ENCODE measurements at places on chromosomes 11 and 22.

DNA sequence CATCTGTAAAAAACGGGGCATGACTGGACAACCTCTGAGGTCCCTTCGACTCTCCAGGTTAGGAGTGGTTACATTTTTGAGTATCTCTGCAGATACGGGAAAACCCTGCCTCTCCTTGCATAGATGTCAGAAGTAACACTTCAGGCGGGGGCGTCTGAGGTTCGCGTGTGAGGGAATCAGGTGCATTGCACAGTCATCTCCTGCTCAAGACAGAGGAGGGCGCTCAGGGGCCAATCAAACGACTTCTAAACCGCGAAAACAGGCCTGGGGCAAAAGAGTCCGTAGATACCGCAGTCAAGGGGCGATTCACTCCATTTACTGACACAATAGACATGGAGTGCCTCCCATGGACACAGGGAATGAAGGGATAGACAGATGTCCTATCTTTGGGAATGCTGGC is 31.7 kb downstream of the KIRREL3 start:
- DNase-seq = no peak

DNA sequence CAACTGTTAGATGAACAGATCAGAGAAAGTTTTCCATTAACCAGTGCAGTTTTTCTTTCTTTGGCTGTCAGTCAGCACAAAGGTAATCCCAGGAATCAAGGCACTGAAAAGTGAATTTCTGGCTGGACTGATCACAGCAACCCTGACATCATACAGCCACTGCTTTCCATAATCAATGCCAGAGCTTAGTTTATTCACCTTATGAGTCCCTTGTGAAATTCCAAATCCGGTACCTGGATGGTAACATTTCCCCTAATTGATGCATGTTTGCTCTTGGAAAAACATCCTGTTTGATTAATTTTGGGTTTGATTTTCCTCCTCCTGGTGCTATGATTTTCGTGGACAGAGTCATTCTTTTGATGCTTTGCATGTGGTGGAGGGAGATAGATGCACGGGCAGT is 319.8 kb downstream of the INSC start:
- DNase-seq = no peak

- DNase-seq = no peak
Measured at GRCh38 chr11:67054346-67054835, 2.3 kb upstream of the RHOD start.

GRCh38 chr11:125946712-125947418 is 1.0 kb downstream of the VSIG10L2 start:
- no peak for DNase-seq

DNA sequence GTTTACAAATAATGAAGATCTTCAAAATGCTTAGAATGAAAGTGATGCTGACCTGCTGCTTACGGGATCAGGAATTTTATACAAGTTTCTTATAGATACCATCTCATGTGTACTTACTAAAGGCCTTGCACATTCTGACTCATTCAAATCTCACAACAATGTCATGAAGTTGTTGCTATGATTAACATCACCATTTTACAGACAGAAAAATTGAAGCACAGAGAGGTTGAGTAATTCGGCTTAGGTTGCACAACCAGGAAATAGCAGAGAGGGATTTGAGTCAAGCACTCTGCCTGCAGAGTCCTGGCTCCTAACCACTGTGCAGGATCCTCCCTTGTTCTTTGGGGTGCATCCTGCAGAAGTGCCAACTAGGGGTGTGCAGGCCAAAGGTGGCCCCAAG is 471.9 kb downstream of the MIAT start:
- no peak for DNase-seq

- DNase-seq = no peak
Measured at GRCh38 chr11:117005758-117006157, 92.5 kb downstream of the SIK3 start.

DNA sequence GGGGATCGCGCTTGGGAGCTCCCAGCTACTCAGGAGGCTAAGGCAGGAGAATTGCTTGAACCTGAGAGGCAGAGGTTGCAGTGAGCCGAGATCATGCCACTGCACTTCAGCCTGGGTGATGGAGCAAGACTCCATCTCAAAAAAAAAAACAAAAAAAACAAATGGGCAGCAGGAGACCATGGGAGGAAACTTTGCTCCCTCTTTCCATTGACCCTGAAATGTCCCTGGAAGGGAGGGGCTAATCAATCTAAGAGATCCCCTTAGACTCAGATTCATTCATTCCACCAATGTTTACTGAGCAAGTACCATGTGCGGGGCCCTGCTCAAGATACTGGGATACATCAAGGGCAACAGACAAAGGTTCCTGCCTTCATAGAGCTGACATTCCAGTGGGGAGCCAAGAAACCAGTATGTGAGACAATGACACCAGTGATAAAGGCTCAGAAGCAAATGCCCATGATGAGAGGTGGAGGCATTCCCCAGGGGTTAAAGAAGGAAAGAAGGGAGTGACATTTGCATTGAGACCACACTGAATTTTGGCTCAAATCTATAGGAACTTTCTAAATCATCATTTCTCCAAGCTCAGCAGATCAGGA is 37.7 kb upstream of the TFIP11 start:
- DNase-seq = no peak

GRCh38 chr11:134942681-134943080 is 530.6 kb upstream of the B3GAT1 start:
- no peak for DNase-seq

DNA sequence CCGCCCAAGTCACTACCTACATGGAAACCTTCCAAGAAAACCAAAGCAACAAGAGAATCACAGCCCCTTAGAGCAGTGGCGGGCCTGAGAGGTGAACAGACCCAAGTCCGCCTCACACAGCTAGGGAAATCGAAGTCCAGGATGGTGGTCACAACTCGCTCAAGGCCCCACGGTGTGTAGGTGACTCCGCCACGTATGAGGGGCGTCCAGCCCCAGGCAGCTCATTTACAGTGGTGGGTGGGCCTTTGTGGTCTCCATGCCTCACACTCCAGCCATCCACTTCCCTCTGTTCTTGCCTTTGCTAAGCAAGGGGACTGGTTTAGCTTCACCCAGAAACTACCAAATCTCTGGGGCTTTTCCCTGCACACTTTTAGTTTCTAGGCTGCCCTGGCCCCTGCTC is 9.7 kb upstream of the TCF20 start:
- DNase-seq = no peak

DNA sequence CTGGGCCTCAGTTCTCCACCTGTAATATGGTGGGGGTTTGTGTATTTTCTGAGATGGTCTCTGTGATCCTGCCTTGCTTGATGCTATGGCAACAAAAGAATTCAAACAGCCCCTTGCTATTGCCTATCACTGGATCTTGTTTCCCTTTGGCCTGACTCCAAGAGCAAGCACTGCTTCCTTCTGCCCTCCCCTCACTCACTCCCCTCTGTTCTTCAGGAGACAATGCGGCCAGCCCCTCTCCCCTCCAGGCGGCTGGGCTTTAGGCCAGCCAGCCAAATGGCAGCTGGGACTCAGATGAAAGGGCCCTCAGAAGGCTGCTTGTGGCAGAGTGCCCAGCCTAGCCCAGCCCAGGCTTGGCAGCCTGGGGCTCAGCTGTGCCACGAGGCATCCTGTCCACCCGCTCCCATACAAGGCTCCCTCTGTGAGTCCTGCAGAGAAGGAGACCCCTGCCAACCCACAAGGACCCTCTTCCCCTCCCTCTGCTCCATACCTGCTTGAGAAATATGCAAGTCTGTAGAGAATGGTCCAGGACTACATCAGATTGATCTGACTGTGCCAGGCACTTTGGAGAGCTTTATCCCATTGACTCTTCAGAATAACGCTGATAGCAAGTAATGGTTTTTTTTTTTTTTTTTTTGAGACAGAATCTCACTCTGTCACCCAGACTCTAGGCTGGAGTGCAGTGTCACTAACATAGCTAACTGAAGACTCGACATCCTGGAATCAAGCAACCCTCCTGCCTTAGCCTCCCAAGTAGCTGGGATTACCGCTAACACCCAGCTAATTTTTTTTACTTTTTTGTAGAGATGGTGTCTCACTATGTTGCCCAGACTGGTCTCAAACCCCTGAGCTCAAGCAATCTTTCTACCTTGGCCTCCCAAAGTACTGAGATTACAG is 7.6 kb upstream of the KCTD14 start:
- DNase-seq = peak; percentile 90

DNA sequence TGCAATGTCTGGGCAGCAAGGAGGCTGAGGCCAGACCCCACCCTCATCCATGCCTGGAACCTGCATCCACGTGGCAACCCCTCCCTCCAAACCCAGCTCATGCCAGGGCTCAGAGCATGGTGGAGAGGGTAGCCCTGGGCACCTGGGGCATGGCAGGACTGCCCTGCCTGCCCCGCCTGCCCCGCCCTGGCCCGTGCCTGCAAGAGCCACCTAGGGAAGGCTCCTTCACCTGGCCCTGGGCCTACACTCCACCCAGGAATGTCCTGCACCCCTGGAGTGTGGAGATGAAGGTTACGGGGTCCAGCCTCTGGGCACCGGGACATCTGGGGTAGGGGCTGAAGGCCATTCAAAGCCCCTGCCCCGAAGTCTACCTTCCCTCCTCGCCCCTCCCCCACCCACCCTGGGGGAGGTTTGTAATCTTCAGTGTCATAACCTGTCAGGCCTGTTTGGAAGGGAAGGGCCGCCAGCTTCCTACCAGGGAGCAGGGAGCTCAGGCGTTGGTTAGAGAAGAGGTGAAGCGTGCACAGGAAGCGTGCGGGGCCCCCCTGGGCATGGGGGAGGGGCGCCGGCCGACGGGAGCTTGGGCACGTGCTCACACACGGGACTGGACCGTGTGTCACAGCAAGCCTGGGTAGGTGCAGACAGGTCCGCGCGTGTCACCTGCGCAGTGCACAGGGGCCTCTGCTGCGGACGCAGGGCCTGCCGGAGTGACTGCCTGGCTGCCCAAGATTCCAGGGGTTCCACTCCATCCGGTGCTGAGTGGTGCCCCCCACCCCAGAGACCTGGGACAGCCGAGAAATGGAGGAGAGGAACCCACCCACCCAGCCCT is 30.7 kb upstream of the TH start:
- peak; percentile 61 for DNase-seq

GRCh38 chr11:48107188-48107704 is 109.4 kb upstream of the OR4B1 start:
- no peak for DNase-seq

GRCh38 chr22:49404576-49405241 is 423.0 kb downstream of the BRD1 start:
- peak; percentile 37 for DNase-seq

GRCh38 chr22:33958741-33959140 is 38.5 kb upstream of the LARGE1 start:
- DNase-seq = no peak

GRCh38 chr11:120326845-120327281 is 1.8 kb downstream of the TLCD5 start:
- DNase-seq = no peak

- no peak for DNase-seq
Measured at GRCh38 chr22:49492741-49493251, 334.9 kb downstream of the BRD1 start.

- DNase-seq = no peak
Measured at GRCh38 chr11:97683733-97684132, 1293.9 kb downstream of the JRKL start.

GRCh38 chr11:71302534-71302909 is 50.1 kb upstream of the SHANK2 start:
- no peak for DNase-seq

DNA sequence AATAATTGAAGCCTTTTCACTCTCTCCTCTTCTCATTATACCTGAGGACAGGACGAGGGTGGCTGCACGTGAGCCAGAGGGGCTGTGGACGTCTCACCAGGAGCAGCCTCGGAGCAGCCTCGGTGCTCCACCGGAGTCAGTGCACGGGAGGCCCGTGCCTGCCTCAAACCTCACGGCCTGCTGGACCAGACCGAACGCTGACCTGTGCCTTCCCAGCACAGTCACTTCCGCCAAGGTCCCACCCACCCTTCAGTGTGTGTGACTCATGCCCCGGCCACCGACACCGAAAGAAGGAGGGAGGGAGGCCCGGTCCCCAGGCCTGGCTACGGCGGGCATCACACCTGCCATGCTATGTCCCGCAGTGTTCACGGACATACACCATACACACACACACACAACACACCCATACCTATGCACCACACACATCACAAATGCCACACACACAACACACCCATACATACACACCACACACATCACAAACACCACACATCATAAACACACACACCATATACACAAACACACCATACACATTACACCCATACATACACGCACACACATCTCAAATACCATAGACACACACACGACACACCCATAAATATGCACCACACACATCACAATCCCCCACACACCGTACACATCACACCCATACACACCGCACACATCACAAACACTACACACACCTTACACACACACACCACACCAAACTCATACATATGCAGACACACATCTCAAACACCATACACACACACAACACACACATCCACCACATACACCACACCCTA is 1506.5 kb downstream of the TBC1D22A start:
- DNase-seq = no peak

DNA sequence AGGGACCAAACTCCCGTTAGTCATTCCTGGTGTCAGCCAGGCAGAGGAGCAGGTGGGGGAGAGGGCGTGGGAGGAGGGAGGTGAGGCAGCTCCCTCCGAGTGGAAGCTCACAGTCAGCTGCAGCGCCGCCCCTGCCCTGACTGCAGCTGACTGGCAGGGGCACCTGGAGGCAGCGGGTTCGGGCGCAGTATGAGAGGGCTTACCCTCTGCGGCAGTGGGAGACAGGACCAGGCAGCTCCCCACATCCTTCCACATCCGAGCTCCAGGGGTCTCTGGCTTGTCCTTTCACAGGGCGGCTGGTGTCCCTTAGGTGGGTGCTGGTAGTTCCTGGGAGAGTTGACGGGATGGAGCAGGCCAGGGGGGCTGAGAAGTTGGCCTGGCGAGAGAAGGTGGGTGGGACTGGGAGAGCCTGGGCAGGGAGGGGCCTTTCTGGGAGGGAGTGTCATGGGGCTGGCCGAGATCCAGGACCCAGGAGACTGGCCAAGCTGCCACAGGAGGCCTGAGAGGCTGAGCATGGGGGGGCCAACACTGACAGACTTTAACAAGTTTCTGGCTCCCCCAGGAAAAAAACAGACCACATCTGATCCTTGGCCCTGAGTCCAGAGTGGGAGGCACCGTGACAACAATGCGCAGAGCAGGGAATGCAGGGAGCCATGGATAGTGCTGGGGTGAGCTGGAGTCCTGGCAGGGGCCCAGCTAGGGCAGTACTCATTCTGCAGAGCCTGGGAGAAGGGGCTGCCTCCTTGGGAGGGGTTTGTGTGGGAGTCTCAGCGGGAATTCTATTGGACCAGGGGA is 4.9 kb downstream of the ADORA2A start:
- no peak for DNase-seq

GRCh38 chr11:1882265-1883238 is 9.1 kb downstream of the PRR33 start:
- DNase-seq = peak; percentile 95

- no peak for DNase-seq
Measured at GRCh38 chr22:50376085-50376651, 33.0 kb downstream of the PPP6R2 start.
